ENCODE measurements at places on chromosomes 7 and 10.

DNA sequence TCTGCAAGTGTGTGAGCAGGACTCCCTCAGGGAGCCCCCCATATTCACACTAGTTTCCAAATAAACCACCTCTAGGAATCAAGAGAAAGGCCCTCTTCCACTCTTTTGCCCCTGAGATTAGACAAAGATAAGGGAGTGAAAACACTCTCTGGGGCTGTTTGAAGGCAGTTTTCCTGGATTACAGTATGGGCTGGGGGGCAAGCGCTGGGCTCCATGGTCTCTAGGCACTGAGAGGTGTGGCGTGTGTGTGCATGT, 1.0 kb downstream of the AQP1 start:
- DNase-seq: no peak

DNA sequence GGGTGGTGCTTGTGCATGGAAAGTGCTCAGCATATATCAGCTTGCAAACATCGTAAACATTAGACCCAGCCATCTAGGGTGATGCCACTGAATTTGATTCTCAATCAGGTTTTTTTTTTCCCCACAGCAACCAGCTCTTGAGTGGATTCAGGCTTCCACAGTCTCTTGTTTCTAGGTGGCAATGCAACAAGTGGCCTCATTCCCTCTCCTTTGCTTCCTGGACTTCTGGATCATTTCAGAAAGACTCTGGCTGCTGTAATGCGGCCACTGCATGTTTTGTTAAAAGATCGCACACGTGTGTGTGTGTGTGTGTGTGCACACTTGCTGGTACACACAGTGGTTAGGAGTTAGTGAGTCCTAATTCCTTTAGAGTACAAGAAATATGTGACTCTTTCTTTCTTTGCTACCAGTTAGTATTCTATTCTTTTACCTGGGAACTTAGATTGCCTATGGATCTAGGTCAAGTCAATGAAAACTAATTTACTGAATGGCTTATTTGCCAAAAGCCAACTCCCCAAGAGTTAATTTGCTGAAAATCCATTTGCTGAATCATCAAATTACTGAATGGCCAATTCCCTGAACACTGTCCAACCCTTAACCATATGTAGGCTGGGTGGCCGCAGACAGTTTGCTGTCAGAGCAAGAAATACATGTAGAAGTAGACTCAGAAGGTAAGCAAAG, 222.5 kb downstream of the CCSER2 start:
- DNase-seq: no peak

DNA sequence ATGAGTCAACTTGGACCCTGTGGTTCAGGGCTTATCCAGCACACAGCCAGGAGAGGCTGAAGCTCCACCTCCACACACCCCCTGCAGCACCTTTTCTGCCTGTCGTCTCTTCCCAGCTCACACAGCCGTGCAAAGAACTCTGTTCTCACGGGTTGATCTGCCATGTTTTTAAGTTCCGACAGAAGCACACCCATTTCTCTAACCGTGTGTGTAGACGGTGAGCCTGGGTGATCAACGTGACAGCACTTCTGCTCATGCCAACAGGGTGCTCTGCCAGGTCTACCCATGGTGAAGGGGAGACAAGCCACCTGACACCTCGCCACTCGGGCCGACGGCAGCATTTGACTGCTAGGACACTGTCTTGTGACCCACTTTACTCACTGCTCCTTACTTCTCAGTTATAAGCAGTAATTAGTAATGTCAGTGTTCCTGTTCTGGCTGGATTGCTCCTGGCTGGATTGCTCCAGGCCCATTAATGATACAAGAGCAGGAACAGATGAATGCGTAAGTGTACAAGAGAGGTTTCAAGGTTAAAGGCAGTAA, 90.5 kb downstream of the RNF216 start:
- peak; percentile 88 for DNase-seq

DNA sequence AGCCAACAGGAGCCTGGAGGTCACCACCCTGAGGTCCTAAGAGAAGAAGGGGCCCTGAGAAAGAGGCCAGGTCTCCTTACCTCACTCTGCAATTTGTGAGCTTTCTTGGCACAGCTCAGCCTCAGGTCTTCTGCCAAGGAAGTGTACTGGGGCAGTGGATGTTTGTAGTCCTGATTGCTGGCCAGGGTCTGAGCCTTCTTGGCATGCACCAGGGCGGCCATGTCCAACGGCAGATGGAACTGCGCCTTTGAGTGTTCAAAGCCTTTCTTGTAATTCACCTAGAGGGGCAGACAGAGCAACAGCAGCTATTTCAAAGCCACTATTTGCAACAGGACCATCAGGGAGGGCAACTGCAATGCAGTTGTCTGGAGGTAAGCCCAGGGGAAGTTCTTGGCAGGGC, 51.7 kb downstream of the NRAP start:
- no peak for DNase-seq

GRCh38 chr7:70779321-70779720, 352.6 kb upstream of the GALNT17 start:
- DNase-seq: no peak

GRCh38 chr7:7176406-7177043, 5.8 kb upstream of the C1GALT1 start:
- DNase-seq: peak; percentile 95

DNA sequence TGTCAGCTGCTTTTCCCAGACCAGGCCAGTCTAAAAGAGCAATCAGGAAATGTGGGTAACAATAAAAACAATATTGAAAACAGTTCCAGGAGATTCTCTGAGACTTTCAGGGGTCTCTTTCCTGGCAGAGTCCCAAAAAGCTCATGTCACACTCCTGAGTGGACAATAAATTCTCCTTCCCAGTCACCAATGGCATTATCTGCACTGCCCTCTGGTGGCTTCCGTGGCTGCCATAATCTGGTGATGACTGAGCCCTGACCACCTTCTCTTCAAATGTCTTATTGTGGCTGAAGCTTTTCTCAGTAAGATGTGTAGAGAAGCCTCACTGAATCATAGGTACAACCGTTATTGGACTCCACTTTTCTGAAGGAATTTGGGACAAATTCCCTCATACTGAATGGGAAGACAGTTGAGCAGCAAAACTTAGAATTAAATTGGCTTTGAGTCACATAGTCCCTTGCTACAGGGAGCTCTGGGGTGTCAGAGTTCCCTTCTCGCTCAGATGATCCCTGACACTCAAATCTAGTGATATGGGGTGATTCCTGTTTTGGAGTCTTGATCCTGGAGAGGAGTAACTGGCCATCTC, 24.4 kb upstream of the ASAH2 start:
- DNase-seq: peak; percentile 12

DNA sequence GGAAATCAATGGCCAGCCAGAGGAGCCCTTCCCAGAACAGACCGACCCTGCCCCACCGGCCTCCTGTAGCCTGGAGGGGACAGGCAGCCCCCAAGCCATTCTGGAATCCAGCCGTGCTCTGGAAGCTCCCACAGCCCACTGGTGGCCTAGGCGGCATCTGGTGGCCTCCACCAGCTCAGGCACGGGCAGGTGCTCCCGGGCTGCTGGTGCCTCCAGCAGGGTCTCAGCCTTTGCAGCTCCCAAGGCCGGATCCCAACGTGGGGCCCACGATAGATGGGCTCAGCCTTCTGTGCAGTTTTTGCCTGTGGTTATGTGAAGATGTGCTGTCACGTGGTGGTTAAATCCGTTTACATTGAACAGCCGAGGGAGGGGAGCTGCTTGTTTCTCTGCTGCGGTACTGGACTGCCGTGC, 44.4 kb downstream of the JAKMIP3 start:
- no peak for DNase-seq

DNA sequence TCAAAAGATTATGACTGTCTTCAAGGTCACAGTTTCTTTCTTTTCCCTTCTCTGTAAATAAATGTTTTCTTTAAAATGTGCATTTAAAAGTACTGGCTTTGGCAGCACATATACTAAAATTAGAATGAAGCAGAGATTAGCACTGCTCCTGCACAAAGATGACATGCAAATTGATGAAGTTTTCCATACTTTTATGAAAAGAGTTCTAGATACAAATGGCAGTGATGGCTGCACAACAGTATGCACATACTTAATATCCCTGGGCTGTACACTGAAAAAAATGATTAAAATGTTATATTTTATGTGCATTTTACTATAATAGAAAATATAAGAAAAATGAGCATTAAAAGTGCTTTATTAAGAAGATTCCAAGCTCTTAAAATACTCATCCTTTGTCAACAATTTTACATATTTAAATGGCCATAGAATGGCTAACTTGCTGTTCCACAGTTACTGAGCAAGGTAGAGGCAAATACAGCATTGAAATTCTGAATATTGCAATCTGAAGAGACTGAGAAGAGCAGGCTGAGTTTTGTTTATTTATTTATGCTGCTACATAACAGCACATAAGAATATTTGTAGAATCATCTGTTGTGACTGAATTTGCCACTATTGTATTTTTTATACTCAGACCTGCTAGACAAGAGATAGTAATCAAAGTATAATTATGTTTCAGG, 117.8 kb downstream of the GPR37 start:
- DNase-seq: no peak

DNA sequence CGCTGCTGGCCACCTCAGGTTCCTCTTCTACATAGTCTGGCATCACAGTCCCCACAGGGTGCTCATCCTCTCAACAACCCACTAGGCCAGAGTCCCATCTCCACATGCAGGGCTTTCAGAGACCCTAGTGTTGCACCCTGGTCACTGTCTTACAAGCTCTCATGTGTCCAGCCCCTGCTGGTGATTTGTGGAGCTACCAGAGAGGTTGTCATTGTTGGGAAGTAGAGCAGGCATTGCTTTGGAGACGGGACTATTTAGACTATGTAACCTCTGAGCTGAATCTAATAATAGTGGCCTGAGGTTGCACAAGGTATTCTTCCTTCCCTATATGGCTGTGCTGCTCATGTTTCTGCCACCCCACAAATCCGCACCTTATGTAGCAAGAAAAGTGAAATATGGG, 135.3 kb upstream of the VWC2 start:
- no peak for DNase-seq

DNA sequence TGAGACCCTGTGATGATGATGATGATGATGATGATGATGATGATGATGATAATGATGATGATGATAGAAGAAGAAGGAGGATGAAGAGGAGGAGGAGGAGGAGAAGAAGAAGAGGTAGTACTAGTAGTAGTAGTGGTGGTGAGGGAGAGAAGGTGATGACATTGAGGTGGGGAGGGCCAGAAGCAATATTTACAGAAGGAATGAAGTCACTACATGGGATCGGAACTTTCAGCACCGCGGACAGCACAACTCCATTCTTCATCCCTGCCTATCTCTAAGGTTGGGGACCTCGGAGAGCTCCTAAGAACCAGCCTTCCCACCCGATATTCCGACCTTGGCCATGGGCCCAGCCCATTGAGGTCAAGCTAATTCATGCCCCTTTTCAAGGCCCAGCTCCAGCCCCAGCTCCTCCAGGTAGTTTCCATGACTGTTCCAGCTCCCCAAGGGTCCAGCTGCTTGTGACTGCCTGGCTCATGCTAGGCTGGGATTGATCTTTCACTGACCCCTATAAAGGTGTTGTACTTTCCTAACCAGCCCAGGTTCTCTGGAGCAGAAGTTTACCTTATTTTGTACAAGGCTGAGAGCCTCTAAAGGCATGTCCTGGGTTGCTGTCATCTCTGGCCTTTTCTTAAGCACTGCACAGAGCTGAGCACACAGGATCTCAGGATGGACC, 10.3 kb downstream of the CRHR2 start:
- peak; percentile 59 for DNase-seq

- no peak for DNase-seq
These were observed 178.3 kb upstream of the PRR15 start for GRCh38 chr7:29385214-29385814.

DNA sequence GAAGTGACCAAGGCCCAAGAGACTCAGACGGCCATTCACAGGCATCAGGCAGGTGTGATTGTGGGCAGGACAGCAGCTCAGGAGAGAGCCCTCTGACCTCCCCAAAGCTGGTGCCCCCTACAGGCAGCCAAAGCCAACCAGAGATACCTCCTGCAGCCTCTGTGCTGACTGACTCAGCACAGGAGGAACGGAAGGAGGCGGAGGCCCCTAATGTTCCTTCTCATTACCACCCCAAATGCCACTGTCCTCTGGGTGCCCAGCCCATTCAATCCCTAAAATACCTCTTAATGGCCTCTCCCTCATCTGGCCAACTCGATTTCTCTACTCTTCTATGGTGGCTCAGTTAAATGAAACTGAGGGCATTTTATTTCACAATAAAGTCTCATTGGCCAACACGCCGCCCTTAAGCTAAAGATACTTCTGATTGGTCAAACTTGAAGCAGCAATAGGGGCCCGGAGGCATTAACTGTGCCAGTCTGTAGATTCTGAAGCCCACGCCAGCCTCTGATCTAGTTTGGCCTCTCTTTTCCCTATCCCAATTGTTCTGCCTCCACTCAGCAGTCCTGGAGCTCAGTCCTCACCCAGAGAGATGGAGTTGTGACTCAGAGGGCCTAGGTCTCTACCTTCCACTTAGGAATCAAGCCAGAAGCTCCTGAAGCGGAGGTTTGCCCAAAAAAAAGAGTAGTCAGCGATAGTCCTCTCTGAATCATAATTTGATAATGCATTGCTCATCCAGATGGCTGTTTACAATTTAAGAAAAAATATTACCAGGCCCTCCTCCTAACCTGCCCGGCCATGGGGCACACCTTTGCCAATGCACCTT, 1.2 kb downstream of the CYREN start:
- DNase-seq: peak; percentile 65

- no peak for DNase-seq
These were observed 128.9 kb downstream of the AMPH start for GRCh38 chr7:38502289-38502688.

- no peak for DNase-seq
These were observed 19.3 kb downstream of the PRSS2 start for GRCh38 chr7:142790056-142790455.

DNA sequence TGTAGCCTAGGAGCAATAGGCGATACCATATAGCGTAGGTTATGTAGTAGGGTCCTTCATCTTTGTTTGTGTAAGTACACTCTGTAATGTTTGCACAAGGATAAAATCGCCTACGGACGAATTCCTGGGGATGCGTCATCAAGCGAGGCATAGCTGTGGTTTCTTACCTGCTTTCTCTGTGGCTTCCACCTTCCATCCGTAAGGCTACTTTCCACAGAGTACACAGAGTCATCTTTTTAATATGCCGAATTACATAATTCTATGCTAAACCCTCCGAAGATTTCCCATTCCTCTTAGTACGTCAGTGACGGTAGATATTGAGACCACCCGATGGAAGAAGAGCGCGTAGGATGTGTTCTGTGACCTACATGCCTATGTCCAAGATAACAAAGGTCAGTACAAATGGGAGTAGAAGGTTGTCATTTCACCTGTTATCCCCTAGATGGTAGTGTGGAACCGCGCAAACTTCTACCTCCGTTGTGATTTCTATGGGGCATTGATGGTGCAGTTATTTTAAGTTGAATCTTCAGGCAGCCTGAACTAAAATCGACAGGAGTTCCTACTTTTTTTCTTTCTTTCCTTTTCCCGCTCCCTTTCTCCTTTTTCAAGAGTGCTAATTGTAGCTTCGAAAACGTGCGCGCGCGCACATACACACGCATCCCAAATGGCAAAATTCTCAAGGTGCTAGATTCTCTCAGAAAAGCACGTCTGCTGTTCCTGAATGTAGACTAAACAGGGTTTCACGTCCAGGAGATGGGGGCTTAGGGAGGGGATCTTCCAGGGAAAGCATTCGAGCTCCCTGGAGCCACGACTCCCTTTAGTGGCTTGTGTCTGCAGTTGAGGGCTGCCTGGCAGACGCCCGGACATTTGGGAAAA, 111.7 kb upstream of the MBL2 start:
- peak; percentile 96 for DNase-seq

Data from renal cortical epithelial cell (primary cell).